Lower leg skin (tissue), 4 donors: ENCODE measurements at places on chromosomes 13 and 19. TPM values are rescaled to one million over a fixed set of nuclear protein-coding genes. Genes with fewer than 3 reads are reported as not detected.

GRCh38 chr13:94646904-94647303, 45.2 kb downstream of the GPR180 start:
- DNase-seq, result no peak

GRCh38 chr13:81246556-81246955, 905.6 kb upstream of the SPRY2 start:
- DNase-seq, result no peak

DNA sequence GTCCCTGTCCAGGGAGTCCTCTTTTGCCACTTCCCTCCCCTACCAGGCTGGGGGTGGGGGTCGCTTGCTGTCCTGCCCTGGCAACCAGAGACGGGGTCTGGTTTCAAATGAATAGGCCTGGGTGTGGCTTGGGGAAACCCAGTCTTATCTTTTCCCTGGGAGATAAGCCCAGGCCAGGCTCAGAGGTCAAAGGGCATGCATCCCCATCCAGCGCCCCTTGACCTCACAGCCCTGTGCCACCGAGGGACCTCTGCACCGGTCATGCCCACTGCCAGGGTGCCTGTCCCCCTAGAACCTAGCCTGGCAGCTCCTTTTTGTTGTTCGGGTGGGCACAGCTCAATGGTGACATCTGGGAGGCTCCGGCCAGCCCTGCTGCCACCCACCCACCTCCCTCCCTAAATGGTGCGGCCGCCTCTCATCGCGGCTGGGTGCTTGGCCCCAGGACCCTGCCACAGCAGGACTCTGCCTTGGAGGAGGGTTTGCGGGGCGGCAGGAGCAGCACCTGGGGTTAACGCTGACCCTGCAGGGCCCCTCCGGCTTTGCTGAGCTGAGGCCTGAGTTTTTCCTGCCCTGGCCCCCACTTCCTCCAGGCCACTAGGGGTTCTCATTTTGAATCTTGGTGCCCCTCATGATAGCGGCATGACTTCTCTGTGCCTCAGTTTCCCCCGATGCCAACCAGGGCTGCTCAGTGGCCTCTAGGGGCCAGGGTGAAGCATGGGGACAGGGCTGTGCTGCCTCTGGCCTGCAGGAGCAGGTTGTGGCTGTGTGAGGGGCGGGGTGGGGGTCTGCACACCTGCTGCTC, 2.9 kb upstream of the CERS1 start:
- DNase-seq, result no peak

GRCh38 chr19:48720251-48720612, 707 bp upstream of the MAMSTR start:
- DNase-seq, result no peak

DNA sequence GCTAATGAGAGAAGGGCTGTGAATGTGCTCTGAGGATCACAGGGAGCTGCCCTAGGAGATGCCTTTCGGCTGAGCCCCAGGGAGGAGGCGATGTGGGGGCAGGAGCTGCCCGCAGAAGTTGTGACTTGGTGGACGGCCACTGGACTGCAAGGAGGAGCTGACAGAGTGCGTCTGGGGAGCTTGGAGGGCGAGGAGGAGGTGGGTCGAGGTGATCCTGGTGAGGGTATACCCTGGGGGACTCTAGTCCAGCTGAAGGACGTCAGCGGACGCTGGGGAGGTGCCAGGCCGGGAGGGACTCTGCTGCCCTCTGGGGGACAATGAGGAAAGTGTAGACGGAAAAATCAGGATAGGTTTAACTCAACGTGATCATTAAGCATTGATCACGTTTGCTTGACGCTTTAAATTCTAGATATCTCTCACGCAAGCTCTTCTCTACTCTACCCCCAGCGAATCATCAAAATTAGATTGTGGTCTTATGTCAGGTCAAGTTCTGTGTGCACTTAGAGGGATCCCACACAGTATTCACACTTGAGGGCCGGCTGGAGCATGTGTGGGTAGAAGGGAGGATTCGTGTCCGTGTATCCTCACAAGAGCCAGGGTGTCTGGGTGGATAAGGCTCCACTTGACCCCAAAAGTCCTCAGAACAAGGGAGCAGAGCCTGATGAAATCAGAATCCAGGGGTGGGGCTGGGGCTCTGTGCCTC, 3.3 kb upstream of the CEACAM7 start:
- DNase-seq, result peak; percentile 68

Gene MYO16
- total RNA-seq, result 0.07 TPM

- DNase-seq, result no peak
Measured at GRCh38 chr13:69389899-69390298, 717.7 kb upstream of the ATXN8OS start.

Gene CGB3
- not detected for total RNA-seq

GRCh38 chr19:45908956-45909355, 5.6 kb downstream of the NANOS2 start:
- DNase-seq, result no peak

Gene GNG7
- 3.1 TPM for total RNA-seq

Gene PRKD2
- 52.6 TPM for total RNA-seq

DNA sequence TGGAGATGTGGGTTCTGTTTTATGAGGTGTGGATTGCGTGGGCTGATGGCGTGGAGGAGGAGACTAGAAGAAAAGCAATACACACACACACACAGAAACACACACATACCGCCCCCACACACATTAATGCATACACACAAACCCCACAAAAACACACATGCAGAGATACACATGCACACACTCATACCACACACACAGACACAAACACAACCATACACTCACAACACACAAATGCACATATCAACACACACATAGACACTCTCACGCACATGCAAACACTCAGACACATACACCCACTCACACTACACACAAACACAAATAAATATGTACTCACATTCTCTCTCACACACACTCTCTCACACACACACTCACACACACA, 75.7 kb upstream of the UBL3 start:
- DNase-seq, result no peak

Gene SULT2A1
- not detected for total RNA-seq

DNA sequence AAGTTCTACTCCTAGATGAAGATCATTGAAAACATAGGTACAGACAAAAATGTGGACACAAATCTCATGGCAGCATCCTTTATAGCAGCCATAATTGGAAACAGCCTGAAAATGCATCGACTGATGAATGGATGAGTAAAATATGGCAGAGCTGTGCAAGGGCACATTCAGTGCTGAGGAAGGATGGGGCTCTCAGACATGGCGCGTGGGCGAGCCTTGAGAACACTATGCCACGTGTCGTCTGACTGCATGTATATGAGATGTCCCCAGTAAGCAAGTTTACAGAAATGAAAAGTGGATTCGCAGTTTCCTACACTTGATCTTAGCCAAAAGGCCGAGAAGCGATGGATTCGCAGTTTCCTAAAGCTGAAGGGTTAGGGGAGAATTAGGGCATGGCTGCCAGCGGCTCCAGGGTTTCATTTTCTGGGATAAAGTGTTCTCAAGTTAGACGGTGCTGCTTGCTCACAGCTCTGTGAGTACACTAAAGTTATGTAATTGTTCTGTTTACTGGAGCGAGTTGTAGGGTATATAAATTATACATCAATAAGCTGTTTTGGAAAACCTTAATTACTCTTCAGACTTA, 78.0 kb downstream of the RAB20 start:
- DNase-seq, result no peak

DNA sequence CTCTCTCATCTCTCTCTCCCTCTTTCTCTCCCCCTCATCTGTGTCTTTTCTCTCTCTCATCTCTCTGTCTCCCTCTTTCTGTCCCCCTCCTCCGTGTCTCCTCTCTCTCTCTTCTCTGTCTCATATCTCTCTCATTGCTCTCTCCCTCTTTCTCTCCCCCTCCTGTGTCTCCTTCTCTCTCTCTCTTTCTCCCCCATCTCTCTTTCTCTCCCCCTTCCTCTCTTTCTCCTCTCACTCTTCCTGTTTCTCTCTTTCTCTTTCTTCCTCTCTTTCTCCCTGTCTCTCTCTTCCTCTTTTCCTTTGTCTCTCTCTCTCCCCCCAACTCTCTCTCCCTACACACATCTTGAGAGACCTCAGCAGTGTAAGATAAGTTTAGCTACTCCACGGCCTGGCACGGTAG, 4.9 kb upstream of the RDH13 start:
- DNase-seq, result no peak

Gene SELENOW
- total RNA-seq, result 487 TPM

Gene CGB5
- not detected for total RNA-seq

Gene BEST2
- 70.7 TPM for total RNA-seq
